Lung (tissue), 17 donors: ENCODE measurements at places on chromosomes 1 and 21. TPM values are rescaled to one million over a fixed set of nuclear protein-coding genes. Genes with fewer than 3 reads are reported as not detected.

- H3K4me1 ChIP-seq = peaks cover 44% of the 10 kb centered on the region
- peak; percentile 76 for DNase-seq
- H3K4me3 ChIP-seq = peak overlapping the region; percentile 93
- peak overlapping the region; percentile 99 for H3K27ac ChIP-seq
- peaks cover 8% of the 10 kb centered on the region for H3K36me3 ChIP-seq
Measured at GRCh38 chr1:173478094-173478674, 1.0 kb downstream of the PRDX6 start.

DNA sequence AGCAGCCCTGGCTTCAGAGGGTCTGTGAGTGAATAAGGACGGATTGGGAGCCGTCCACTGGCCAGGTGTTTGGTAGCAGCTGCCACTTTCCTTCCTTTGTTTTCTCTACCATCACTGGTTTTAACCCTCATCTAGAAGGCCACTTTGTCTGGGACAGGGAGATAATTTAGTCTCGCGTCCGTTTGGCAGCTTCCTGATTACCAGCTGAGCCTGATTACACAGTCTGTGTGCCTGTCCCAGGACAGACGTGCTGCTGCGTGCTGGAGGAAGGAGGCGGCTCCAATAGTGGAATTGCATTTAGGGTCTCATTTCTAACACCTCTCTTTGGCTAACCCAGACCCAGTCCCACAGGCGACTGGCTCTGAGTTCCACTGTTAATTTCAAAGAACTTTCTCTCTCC lies 24.6 kb upstream of the CASQ2 start:
- no peaks in the 10 kb centered on the region for H3K36me3 ChIP-seq
- H3K4me1 ChIP-seq = no peaks in the 10 kb centered on the region
- no peak for DNase-seq
- no peak overlapping the region for H3K4me3 ChIP-seq
- no peak overlapping the region for H3K27ac ChIP-seq

GRCh38 chr1:30875916-30876315 lies 32.6 kb downstream of the SDC3 start:
- peaks cover 4% of the 10 kb centered on the region for H3K4me1 ChIP-seq
- peaks cover 16% of the 10 kb centered on the region for H3K36me3 ChIP-seq
- no peaks in the 10 kb centered on the region for H3K27me3 ChIP-seq
- H3K27ac ChIP-seq = no peak overlapping the region

FAM78B gene
- 0.30 TPM for polyA plus RNA-seq

DNA sequence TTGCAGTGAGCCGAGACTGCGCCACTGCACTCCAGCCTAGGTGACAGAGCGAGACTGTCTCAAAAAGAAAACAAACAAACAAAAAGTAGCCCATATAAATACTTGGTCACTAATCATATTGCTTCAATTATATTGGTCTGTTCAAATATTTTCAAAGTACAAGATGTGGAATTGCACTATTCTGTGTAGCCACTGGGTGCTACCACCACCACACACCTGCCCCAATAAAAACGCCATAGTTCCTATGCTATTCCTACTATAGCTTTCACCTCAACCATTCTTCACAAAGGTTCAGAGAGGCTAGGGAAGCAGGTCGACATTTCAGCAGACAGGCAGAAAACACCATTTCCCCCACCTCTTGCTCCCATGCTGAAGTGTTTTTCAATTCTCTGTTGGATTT lies 16.7 kb downstream of the NDC1 start:
- no peaks in the 10 kb centered on the region for H3K27me3 ChIP-seq
- H3K4me3 ChIP-seq = no peak overlapping the region
- no peak for DNase-seq
- no peak overlapping the region for H3K27ac ChIP-seq
- no peaks in the 10 kb centered on the region for H3K4me1 ChIP-seq

- H3K27ac ChIP-seq = peak overlapping the region; percentile 91
- DNase-seq = peak; percentile 77
- no peaks in the 10 kb centered on the region for H3K27me3 ChIP-seq
- H3K4me3 ChIP-seq = peak overlapping the region; percentile 69
- H3K36me3 ChIP-seq = no peaks in the 10 kb centered on the region
Measured at GRCh38 chr1:15153842-15154479, 414 bp downstream of the TMEM51 start.

GRCh38 chr1:231192620-231193163 lies 30.8 kb downstream of the TRIM67 start:
- no peak overlapping the region for H3K4me3 ChIP-seq
- DNase-seq = peak; percentile 72
- H3K36me3 ChIP-seq = no peaks in the 10 kb centered on the region
- no peak overlapping the region for H3K27ac ChIP-seq
- H3K27me3 ChIP-seq = no peaks in the 10 kb centered on the region

ASPM gene
- polyA plus RNA-seq = 0.55 TPM

TMEM200B gene
- 1.9 TPM for polyA plus RNA-seq

DNA sequence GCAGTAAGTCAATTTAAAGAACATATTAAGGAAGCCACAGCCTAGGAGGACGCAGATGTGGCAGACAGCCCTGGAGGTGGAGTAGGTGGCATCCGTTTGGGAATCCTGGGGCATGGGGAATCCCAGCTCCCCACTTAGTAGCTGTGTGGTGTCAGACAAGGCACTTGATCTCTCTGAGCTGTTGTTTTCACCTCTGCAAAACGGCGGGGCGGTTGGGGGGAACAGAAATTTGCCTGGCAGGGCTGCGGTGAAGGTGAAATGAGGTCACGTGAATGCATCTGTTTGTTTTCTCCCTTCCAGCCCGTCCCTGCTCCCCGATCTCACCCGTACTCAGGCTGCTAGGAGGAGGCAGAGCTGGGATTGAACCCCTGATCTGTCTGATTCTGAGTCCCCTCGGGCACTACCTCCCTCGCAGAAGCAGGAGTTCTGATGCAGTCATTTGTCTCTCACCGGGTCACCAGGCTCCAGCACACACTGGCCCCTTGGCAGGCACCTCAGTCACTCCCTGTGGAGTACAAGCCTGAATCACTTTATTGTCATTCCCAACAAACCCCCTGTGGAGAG lies 2.2 kb upstream of the LAPTM5 start:
- H3K4me3 ChIP-seq = no peak overlapping the region
- H3K4me1 ChIP-seq = peaks cover 5% of the 10 kb centered on the region
- no peak for DNase-seq
- H3K27ac ChIP-seq = no peak overlapping the region
- no peaks in the 10 kb centered on the region for H3K27me3 ChIP-seq
- no peaks in the 10 kb centered on the region for H3K36me3 ChIP-seq

GRCh38 chr1:168825820-168826219 lies 96.8 kb upstream of the DPT start:
- no peaks in the 10 kb centered on the region for H3K4me1 ChIP-seq
- H3K27me3 ChIP-seq = no peaks in the 10 kb centered on the region
- H3K4me3 ChIP-seq = no peak overlapping the region
- DNase-seq = no peak
- H3K36me3 ChIP-seq = no peaks in the 10 kb centered on the region
